ENCODE measurements at places on chromosomes 4 and X.

DNA sequence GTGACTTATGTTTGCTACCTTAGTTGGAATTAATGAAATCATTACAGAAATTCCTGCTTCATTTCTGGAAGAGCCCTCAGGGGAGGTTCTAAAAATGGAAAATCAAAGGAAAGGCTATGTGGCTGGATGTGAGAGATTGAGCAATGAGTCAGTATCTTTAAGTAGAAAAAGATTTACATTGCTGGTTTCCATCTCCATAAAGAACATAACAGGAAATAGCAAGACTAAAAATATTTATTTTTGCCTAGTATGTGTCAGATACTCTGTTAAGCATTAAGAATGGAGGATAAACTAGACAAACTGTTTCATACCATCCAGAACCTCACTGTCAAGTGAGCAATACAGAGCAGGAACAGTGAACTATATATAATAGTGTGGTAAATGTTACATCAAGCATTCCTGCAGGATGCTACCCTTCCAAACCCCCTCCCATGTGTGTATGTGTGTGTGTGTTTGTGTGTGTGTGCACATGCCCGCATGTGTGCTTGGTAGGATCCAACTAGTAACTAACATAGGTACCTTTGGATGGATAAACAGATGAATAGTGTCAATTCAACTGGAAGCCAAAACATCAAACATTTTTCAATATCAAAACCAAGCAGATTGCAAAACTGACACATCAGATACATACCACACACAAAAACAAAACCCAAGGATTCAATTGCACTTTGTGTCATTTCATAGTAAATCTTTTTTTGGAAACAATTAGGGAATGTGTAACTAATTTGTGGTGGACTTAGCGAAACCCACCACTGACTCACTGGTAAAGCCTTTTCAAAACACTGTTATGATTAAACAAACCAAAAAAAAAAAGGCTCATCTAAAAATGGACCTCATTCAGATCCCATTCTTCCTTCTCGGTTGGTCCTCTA lies 223.4 kb downstream of the SHROOM3 start:
- no peak for DNase-seq

GRCh38 chrX:148865277-148866210 lies 365.1 kb downstream of the AFF2 start:
- DNase-seq, result peak; percentile 54

DNA sequence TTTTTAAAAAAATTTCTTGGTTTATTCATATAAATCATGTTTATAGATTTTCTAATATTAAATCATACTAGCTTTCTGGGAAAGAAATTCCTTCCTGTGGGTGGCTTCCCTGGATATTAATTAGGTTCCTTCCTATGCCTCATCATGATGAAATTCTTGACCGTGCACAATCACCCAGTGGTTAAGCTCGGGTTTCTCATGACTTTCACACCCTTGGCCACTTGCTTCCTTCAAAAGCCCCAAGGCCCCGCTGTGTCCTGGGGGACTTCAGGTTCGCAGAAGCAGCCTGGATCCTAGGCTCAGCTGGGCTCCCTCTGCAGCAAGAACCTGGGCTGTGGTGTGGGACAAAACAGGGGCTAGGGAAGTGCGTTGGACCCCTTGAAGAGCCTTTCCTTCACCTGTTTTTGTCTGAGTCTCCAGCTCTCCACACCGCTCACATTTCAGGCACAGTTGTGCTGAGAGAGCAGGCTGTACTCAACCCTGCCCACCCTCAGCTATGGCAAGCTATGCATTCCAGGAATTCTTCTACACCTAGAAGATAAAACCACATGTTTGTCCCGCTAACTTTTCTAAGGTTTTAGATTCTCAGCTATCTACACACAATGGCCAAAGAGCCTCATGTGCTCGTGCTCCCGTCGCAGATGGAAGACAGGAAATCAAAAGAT lies 48.9 kb upstream of the TMSB15B start:
- no peak for DNase-seq

GRCh38 chr4:113504422-113504821 lies 257.1 kb downstream of the CAMK2D start:
- DNase-seq, result no peak

DNA sequence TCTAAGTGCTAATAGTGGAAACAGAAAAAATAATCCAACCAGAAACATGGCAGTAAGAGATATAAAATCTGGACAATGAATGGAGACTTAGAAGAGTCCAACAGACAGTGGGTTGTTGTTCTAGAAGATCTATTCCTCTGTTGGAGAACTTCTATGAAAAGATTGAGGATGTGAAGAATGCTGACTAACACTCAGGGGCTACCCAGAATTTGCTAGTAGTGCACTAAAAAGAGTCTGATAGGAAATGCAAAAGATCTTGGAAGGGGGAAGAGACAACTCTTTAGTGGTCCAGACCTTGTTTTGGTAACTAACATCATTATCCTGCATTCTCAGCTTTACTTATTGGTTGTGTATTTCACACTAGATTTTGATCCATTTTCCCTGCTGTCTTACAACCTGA lies 77.9 kb downstream of the SMARCA1 start:
- no peak for DNase-seq

DNA sequence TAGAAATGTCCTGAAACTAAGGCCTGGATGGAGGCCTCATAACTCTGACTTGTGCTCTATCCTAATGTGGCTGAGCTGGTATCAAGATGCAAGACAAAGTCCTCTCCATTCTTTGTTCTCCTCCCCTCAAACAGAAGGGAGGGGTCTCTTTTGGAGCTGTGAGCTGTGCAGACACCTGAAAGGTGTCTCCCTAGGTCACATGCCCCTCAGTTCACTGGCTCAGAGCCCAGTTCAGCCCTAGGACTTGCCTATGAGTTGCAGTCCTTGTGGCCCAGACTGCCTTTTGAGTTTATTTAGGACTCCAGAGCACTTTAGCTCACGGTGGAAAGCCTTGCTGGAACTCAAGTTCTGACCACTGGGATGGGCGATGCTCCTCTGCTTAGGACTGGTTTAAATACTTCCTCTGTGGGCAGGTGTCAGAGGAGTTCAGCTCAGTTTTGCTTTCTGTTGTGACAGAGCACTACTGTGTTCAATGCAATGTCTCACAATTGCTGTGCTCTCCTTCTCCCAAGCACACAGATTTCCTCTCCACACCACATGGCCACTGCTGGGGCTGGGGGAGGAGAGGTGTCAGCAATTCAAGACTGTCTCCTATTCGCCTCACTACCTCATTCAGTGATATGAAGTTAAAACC lies 84.8 kb upstream of the ZNF827 start:
- DNase-seq, result no peak

DNA sequence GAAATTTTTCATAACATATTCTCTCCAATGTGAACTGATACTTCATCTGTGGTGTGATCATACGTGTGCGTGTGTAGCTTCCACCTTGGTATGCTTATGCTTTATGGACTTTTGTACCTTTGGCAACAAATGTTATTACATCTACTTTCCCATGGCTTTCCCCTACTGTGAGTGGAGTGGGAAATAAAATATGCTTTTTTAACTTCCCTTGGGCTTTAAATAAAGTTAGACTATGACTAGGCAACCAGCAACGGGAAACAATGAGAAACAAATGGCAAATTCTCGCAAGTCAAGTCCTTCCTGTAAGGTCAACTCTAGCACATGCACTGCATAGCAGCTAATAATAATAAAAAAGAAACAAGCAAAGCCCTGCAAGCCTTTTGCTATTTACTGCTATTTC lies 205.0 kb upstream of the PDE5A start:
- DNase-seq, result no peak

DNA sequence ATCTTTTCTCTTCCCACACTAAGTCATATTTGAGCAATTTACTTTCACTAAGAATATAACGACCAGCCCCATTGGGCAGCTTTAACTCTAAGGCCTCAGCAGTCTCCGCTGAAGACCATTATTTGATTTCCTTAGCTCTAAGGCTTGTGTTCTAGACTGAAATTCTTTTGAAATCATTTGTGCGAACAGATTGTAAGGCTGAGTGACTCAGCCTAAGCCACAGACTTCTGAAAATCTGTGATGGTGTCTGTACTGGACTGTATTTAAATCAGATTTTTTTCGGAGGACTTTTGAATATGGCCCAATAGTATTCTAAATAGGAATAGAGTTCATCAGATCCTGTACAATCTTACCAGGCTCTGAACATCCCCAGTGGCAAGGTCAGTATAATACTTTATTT lies 150.3 kb upstream of the TECRL start:
- DNase-seq, result no peak

DNA sequence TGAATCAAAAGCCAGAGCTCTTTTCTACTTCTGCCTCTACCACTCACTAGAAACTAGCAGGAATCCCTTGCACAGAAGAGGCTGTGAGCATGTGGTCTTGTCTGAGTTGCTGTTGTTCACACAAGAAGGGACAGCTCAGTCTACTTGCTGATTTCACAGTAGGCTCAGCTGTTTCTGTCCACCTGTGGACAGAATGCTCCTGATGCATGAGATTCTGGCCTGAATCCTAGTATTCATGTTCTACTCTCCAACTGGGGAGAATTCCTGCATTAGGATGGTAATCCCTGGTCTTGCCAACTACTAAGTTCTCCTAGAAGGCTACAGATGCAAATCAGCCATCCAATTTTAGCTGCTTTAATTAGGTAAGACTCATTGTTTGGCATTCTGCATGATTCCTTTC lies 112.8 kb downstream of the PPA2 start:
- DNase-seq, result no peak

- DNase-seq, result no peak
These were observed 3.2 kb downstream of the RGS12 start for GRCh38 chr4:3295837-3296624.

DNA sequence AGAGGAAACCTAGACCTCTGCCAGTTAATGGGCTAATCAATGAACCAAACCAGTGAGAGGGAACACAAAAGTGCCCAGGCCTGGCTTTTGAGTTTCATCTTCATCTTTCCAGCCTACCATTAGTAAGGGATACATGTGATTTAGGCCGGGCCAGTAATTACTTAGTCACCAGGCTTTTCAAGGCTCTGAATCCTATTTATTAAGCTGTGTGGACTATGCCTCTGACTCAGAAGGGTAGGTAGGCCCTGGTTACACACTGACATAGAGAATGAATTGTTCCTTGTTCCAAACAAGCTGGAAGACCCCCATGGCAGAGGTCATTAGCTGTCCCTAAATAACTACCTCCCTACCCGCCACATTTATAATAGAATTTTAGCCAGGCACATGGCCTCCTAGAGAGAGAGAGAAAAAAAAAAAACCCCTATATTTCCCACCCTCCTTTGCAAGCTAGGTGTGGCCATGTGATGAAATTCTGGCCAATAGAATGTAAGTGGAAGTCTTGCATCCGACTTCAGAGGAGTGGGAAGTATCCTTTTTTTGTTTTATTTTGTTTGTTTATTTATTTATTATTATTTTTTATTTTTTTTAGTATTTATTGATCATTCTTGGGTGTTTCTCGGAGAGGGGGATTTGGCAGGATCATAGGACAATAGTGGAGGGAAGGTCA lies 112.3 kb upstream of the BCOR start:
- no peak for DNase-seq

- DNase-seq, result no peak
These were observed 22.4 kb upstream of the CPLX1 start for GRCh38 chr4:848307-848691.

DNA sequence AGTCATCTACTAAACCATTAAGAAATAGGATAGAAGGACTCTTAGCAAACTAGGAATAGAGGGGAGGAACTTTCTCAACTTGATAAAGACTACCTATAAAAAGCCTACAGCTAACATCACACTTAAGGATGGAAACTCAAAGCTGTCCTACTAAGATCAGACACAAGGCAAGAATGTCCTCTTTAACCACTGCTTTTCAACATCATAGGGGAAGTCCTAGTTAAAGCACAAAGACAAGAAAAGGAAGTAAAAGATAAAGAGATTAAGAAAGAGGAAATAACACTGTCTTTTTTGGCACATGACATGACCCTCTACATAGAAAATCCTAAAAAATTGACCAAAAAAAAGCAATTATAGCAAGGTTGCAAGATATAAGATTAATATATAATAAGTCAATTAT lies 136.6 kb downstream of the FBXW7 start:
- DNase-seq, result no peak

DNA sequence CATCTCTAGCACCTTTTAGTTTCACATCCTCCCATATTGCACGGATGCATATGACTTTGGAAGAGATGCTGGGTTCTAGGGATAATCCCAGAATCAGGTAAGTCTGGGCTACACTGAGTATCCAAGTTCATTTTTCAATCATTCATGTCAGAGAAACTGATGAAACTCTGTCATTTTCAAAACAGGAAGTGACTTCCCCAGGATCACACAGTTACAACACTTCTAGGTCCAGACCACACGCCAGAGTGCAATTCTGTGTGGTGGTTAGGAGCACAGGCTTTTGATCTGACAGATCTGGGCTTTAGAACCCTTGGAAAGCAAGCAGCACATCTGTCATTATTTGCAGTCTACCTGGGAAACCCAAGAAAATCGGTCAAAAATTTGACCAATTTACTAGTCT lies 52.1 kb upstream of the CDKN2AIP start:
- no peak for DNase-seq

GRCh38 chrX:98380106-98380505 lies 1496.4 kb downstream of the RPA4 start:
- DNase-seq, result no peak

GRCh38 chrX:139560221-139560620 lies 29.7 kb downstream of the F9 start:
- DNase-seq, result no peak

GRCh38 chr4:166172619-166173018 lies 299.6 kb downstream of the TLL1 start:
- no peak for DNase-seq

- no peak for DNase-seq
These were observed 359.3 kb downstream of the ADGRL3 start for GRCh38 chr4:61559396-61559795.

Data from NCI-H1694 (cell line).